Activated CD4-positive, alpha-beta T cell treated with anti-CD3 and anti-CD28 coated beads, Interleukin-10, Interleukin-2, amounts not matched to agents 100 ng/mL and 50 ng/mL, durations not matched to agents 16 hours and 8 hours (primary cell): ENCODE measurements at places on chromosomes 2 and 18.

GRCh38 chr2:238162251-238162845 is 3.6 kb downstream of the ERFE start:
- DNase-seq: no peak

GRCh38 chr2:222494104-222494739 is 69.9 kb downstream of the SGPP2 start:
- DNase-seq: no peak

DNA sequence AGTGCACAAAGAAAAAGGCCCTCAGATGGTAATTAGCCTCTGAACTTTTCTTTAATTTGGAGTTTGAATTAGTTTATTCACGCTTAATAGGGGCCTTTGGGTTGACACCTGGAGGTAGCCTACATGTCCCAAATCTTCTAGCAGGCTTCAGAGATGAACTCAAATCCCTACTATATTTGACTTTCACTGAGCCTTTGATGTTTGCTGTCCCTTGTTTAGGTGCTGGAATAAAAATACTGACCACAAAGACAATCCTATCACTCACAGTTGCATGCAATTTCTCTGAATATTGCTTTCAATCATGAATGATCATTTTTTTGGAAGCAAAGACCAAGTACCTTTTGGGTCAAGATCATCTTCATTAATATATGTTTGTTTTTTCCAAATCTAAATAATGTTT is 564.0 kb upstream of the FANCL start:
- DNase-seq: no peak

DNA sequence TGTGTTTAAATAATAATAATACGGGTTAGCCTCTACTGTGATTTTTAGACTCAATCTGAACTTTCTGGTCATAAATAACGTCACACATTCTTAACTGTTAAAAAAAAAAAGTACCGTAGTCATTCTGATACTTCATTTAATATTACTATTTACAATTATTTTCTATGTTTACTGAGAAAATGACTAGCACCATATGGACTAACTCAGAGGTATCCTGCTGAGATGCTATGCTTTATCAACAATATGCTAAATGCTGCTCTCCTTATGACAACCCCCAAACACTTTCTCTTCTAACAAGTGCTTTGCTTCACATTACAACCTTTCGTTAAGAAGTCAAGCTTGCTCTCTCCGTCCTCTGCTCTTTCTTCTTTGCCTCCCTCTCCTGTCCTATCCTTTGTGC is 182.1 kb downstream of the AFF3 start:
- DNase-seq: no peak

GRCh38 chr18:67433971-67434370 is 82.5 kb downstream of the DSEL start:
- DNase-seq: no peak

- peak; percentile 38 for DNase-seq
These were observed 1.2 kb downstream of the ALK start for GRCh38 chr2:29920130-29920577.

DNA sequence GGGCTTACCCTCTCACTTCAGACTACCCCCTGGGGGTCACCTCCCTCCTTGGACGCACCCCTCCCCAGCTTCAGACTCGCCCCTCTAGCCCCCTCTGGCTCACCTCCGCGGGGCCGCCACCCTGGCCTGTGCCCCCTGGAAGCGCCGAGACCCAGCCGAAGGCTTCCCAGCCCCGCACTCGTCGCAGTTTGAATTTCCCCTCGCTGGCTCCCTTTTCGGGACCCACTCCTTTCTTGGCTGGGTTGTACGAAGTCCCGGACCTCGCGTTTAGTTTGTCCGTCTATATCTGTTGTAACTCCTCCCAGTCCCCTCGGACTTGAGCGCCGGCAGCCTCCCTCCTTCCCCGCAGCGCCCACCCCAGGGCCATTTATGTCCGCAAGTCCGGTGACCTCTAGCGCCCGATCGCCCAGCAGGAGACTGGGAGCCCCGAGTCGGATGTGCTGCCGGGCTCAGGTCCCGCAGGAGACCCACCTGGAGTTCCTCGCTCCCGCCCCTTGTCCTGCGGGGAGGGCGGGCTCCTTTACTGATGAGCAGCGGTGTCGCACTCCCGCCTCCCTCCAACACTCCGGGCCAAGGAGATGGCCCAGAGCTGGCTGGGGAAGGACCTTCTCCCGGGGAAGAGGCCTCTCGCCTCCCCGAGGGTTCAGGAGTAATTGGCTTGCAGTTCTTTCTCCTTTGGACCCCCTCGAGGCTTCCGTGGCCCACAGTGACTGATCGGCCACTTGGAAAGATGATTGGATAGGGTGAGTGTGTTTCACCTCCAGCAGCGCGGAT is 692 bp upstream of the RAX start:
- DNase-seq: no peak

DNA sequence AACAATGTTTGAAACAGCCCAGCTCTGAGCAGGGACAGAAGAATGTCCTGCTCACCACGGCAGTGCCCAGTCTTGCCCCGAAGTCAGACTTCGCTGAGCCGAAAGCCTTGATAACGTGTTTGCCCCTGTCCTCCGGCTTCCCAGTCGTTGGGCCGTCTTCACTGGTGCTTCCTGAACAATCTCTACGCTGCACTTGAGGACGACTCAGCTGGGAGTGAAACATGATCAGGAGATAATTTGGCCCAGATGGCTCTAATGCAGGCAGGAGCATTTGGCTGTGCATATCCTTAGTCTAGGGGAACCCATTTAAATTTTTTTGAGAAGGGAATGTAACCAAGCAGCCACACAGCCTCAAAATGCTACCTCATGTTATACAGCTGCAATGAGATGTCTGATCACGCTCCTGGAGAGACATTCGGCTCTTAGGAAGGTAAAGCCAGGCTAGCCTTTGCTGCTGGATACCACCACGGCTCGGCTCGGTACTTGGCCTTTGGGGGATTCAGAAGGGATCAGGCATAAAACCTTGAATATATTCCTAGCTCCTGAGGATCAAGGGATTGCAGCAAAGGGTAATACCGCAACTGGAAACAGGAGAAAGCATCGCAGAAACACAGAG is 43.6 kb downstream of the FECH start:
- no peak for DNase-seq

- no peak for DNase-seq
These were observed 151.5 kb downstream of the UPP2 start for GRCh38 chr2:158253170-158253569.

DNA sequence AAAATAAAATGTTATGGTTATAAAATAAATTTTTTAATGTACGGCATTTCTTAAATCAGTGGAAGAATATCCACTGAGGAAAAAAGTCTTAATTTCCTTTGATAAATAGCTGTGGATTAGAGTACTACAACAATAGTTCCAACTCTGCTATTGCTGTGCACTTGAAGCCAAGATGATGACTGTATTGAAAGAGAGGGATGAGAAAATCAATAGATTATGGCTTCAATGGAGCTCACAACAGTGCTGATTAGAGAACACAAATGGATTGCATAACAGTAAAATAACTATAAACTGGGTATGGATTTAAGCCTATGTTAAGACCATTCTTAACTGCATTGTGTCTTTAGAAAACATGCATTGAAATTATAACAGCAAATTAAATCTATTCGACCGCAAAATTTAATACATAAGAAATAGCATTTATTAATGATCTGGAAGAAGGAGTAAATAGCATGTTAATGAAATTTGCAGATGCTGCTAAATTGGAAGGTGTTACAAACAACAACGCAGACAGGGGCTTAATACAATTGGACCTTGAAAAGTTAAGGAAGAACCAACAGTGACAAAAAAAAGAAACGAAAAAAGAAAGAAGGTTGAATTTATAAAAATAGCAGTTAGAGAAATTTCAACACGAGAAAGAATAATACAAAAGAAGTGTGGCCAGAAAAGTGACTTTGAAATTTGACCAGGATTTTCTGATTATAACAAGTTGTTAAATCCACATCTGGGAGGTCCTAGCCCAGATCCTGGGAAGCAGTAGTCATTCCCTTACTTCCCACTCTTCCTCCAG is 8.6 kb upstream of the MAP3K20 start:
- no peak for DNase-seq

GRCh38 chr2:104855221-104856085 is 1.5 kb downstream of the POU3F3 start:
- DNase-seq: no peak

DNA sequence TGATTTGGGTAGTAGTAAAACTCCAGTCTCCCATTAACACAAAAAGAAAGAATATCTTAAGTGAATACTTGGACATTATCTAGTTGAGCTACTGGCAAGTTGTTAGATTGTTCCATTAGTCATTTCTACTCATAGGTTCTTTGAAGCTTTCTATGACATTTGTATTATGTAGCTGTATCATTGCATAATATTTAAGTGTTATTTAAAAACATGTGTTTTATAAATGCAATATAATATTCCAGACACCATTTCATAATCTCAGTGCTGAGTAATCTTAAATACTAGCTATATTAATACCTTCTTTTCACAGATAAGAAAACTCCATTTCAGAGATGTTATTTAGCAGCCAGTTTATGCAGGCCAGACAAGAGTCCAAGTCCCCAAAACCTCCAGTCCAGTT is 271.9 kb downstream of the NCKAP5 start:
- no peak for DNase-seq

- no peak for DNase-seq
These were observed 447 bp downstream of the GGCX start for GRCh38 chr2:85560812-85561279.

GRCh38 chr2:84778911-84779690 is 101.8 kb downstream of the TRABD2A start:
- DNase-seq: no peak

- DNase-seq: no peak
These were observed 316.9 kb upstream of the REV1 start for GRCh38 chr2:99806758-99807157.

DNA sequence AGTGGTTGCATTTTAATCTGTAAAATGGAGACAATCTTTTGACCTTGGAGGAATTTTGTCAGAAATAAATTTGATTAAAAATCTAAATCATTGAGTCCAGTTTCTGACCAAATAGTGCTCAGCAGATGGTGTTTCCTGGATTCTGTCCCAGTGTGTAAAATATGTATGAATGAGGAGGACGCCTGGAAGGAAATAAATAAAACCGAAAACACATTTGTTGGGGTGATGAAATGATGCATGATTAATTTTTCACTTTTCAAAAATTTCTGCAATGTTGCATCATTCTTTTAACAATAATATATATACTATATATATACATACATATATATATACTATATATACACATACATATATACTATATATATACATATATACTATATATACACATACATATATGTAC is 261.1 kb upstream of the TRIB2 start:
- DNase-seq: no peak

DNA sequence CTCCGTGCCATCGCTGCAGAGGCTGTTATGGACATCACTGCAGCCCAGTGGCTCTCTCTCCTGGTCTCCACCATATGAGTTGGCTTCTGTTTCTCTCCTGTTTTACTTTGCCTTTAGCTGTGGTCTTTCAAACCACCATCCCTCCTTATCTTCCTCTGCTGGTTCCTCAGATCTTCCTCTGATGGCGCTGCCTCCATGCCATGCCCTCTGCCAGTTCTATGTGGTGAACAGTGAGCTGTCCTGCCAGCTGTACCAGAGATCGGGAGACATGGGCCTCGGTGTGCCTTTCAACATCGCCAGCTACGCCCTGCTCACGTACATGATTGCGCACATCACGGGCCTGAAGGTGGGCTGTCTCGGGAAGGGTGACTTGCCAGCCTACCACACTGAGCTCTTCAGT is 13.1 kb downstream of the TYMS start:
- DNase-seq: no peak

- DNase-seq: no peak
These were observed 34.9 kb upstream of the GPC1 start for GRCh38 chr2:240400371-240401161.

- DNase-seq: no peak
These were observed 109.1 kb downstream of the RTP5 start for GRCh38 chr2:241978670-241979069.

GRCh38 chr2:221555494-221555846 is 16.6 kb downstream of the EPHA4 start:
- no peak for DNase-seq

GRCh38 chr2:88613921-88614320 is 13.3 kb downstream of the EIF2AK3 start:
- no peak for DNase-seq

DNA sequence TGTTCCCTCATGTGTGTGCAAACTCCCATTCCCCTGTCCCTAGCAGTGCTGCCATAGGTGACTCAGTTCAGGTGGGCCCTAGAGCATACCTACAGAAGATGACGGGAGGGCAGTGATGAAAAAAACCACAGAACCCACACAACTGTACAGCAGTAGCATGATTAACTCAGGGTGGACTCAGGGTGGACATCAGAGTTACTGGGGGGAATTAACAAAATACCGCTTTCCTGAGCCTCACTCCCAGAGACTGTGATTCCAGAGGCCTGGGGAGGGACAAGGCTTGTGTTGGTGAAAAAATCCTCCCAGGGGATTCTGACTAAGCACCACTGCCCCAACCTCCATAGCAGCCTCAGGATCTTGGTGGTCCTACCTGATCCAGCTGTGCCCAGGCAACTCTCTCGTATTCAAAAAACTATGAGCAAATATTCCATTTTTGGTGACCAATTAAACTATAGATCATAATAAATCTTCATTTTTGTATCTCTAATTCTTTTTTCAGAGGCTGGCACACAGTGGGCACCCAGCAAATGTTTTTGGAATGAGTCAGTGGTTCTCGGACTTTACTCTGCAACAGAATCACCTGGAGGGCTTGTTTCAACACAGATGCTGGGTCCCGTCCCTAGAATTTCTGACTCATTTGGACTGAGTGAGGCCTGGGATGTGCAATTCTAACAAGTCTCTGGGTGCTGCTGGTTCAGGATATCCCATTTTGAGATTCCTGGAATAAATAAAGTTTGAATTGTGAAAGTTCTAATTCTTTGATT is 84.1 kb upstream of the NABP1 start:
- DNase-seq: no peak

GRCh38 chr2:210000464-210001324 is 1.7 kb upstream of the RPE start:
- no peak for DNase-seq

DNA sequence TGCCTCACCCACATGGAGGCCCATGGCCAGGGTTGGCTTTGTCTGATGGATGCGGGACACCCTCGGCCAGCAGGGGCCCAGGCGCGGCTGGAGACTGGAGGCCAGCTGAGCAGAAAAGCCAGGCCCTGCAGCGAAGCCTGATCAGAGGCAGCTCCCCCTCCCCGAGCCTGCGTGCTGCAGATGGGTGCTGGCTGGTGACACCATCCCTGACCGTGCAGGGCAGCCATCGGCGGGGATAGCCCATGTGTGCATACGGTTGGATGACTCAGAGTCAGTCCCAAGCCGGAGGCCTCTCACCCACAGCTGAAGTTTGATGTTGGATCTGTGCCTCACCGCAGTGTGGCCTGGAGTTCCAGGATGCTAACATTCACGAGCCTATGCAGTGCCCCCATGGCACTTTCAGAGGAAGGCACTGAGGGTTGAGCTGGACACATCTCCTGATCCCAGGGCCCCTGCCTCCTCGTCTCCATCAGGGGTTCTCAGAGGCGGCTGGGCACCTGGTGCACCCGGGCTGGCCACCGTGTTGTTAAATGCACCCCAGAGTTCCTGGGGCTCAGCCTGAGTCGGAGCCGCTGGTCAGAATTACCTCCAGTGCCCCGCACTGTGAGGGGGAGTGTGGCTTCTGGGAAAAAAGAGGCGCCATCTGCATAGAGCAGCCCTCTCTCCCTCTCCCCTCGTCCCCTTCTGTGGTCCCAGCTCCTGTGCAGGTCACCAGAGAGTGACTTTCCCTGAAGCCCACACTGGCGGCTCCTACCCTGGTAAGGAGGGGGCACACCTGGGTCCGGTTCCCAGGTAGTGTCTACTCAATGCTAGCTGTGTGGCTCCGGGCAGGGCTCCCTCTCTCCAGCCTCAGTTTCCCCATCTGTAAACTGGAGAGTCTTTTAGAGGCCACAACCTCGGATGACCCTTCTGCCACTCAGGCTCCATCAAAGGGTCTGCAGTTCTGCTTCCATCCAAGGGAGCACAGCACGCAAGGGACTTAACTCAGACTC is 19.4 kb upstream of the KIF1A start:
- DNase-seq: no peak
